ENCODE measurements at places on chromosomes 4 and X. TPM values are rescaled to one million over a fixed set of nuclear protein-coding genes. Genes with fewer than 3 reads are reported as not detected.

The GDPD2 gene
- 0.07 TPM for total RNA-seq

The HDAC6 gene
- 62.6 TPM for total RNA-seq

The STK26 gene
- 18.7 TPM for total RNA-seq

The INTS6L gene
- 3.0 TPM for total RNA-seq

The SMIM43 gene
- not detected for total RNA-seq

Data from kidney epithelial cell (primary cell).